ENCODE measurements at places on chromosomes 2 and 18.

- peak; percentile 74 for DNase-seq
These were observed 47.1 kb upstream of the SELENOI start for GRCh38 chr2:26298638-26299393.

GRCh38 chr2:71604726-71605120 lies 151.4 kb downstream of the DYSF start:
- DNase-seq = no peak

- no peak for DNase-seq
These were observed 314.5 kb upstream of the RGPD4 start for GRCh38 chr2:107511970-107512789.

GRCh38 chr2:142174176-142174575 lies 43.4 kb upstream of the LRP1B start:
- DNase-seq = no peak

DNA sequence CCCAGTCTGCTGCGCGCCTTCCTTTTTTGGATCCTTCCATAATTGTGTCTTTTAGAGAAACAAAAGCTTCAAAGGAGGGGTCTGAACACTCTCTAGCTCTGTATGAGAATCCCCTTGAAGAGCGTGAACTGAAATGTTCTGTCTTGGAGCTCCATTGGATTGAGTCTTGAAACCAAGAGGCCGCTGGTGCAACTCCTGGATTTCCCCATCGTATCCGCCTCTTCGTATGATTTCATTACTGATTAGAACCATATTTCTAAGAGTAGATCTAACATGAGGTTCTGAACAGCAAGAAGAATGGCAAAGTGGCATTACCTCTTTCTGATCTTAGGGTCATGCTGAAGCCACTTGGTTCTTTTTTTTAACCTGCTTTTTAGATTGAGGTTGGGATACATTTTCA lies 31.4 kb upstream of the NRP2 start:
- DNase-seq = peak; percentile 63

DNA sequence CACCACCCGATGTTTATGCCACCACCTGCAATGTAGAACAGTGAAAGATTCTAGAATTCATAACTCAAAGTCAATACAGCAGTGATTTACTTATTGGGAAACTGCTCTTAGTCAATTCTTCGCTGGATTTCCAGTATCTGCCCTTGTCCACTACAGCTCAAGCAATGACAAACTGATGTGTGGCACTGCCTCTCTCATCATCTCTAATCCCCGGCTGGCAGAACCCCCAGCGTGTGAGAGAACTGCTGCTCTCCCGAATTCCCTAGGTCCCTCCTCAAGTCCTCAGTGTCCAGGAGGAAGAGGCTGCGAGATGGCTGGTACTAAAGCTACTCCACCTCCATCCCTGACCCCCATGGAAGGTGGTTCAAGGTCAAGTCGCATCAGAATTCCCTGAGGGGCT lies 1.6 kb downstream of the TXNL4A start:
- DNase-seq = no peak

- DNase-seq = no peak
These were observed 1.7 kb downstream of the MAPRE3 start for GRCh38 chr2:26971911-26972786.

DNA sequence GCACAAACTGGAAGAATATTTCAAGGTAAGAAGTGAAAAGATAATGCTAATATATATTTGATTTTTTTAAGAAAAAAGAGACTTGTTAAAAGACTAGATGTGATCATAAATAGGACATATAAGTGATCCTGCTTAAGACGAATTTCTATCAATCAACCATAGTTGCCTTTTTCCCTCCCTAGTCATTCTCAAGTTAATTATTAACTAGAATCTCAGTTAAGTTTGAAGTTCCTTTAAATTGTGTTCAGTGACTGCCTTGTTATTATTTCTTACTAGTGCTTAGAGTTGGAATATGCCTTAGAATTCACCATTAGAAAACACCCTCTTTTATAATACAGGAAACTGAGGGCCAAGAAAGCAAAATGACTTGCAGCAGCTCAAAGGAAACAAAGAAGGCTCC lies 141.5 kb upstream of the SP5 start:
- no peak for DNase-seq

DNA sequence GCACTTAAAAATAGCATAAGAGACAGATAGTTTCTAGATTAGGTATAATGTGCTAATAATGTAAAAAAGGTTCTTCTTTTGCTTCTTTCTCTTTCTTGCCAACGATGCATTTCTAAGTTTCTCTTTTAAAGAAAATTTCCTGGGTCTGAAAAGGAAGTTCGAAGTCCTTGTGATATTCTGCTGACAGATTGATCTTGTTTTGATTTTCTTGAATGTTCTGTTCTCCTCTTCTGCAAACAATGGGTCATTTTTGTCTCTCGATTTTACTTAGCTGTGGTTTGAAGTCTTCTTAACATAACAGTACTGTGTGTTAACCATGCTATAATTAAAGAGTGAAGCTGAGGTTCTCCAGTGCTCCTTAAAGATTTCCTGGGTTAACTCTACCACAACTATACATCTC lies 61.1 kb upstream of the ACYP2 start:
- DNase-seq = no peak

GRCh38 chr2:31097962-31098613 lies 40.2 kb downstream of the GALNT14 start:
- DNase-seq = no peak

GRCh38 chr2:190769258-190769657 lies 111.4 kb upstream of the GLS start:
- DNase-seq = no peak

GRCh38 chr2:204434660-204435462 lies 110.4 kb upstream of the PARD3B start:
- DNase-seq = peak; percentile 14
